Left colon (tissue), 2 donors: ENCODE measurements at places on chromosomes 12 and 14. TPM values are rescaled to one million over a fixed set of nuclear protein-coding genes. Genes with fewer than 3 reads are reported as not detected.

P2RX2 gene
- 0.45 TPM for total RNA-seq

SLC8A3 gene
- 0.59 TPM for total RNA-seq

IQSEC3 gene
- total RNA-seq, result 0.98 TPM

TBC1D30 gene
- 12.8 TPM for total RNA-seq

ESRRB gene
- total RNA-seq, result 0.18 TPM

PTPRB gene
- 27.6 TPM for total RNA-seq
